Karpas-422 (cell line): ENCODE measurements at places on chromosomes 6 and 20.
A peak's percentile ranks its signal among the peaks of the same experiment; 100 is the strongest.

DNA sequence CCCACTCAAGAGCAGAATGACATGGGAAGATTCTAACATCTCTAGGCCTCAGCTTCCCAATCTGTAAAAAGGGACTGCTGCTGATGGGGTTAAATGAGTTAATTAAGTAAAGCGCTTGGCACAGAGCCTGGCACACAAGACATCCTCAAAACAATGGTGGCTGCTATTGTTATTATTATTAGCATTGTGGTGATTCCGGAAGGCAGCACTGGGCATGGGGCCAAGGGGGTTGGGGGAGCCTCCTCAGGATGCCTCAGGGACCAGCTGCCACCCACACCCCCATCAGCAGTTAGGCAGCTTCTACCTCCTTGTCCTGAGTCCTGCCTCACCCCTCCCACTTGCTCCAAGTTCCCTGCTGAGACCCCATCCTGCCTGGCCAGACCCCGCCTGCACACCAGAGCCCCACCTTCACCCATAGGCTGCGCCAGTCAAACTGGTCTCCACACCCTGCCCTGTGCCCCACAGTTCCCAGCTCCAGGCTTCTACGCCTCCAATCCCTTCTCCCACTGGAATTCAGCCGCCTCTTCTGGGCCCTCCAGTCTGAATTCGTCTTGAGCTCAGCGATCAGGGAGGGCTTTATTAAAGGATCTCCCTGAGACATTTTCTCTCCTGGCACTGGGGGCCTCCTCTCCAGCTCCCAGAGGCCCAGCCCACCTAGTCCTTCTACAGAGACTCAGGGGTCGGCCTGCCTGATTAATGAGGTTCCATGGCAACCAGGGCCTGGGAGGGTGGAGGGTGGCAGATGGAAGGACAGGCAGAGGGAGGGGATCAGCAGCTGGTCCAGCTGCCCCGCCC lies 1.5 kb downstream of the E2F1 start:
- DNase-seq, result peak; percentile 61

- DNase-seq, result peak; percentile 71
Measured at GRCh38 chr20:57391439-57392301, 474 bp downstream of the RBM38 start.

GRCh38 chr6:161261325-161261724 lies 12.5 kb downstream of the AGPAT4 start:
- no peak for DNase-seq

GRCh38 chr20:58553841-58554240 lies 38.6 kb upstream of the APCDD1L start:
- DNase-seq, result no peak

DNA sequence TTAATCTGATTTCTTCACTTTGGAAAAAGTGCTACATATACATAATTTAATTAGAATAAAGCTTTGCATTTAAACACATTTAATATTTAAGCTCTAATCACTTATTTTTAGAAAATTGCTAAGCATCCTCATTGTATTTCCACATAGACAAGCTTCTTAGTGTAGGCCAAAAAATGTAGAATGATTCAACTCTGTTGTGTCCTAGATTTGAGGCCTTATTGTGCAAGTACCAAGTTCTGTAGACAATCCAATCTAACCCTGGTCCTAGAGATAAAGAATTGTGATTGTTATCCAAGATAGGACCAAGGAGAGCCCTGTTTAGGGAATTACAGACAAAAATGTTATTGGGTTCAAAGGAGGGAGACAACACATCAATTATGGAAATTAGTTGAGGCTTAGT lies 27.6 kb downstream of the MRAP2 start:
- no peak for DNase-seq

DNA sequence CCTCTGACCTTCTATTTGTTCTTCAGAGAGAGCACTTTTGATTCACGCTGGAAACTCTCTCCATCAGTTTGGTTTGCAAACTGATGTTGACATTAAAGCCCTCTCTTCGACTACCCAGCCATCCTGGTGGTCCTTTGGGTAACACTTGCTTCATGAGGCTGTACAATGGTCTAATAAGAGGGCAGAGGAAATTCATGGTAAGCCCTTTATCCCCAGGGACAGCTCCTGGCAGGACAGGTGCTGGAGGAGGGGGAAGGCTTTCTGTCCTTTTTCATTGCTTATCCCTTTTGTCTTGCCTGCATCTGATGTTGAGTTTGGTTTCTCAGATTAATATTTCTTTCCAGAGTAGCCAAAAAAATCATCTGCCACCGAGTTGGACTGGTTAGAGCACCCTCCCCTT lies 52.1 kb upstream of the CD93 start:
- no peak for DNase-seq

- DNase-seq, result no peak
Measured at GRCh38 chr6:97160280-97160679, 122.7 kb downstream of the MMS22L start.

DNA sequence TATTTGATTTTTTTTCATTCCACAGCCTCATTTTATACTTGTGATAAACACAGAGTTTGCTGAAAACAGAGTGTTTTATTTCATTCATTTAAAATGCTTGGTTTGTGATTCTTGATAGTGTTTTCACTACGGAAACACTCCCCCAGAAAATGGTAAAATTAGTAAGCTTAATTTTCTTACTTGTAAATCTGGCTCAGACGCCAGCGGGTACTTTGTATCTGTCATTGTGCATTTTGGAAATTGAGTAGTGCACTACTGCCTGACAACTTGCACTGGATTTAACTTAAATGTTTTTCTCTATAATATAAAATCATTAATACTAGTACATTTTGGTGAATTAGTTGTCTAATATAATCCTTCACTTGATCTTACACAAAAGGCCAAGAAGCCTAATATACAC lies 37.0 kb upstream of the HINT3 start:
- DNase-seq, result no peak

DNA sequence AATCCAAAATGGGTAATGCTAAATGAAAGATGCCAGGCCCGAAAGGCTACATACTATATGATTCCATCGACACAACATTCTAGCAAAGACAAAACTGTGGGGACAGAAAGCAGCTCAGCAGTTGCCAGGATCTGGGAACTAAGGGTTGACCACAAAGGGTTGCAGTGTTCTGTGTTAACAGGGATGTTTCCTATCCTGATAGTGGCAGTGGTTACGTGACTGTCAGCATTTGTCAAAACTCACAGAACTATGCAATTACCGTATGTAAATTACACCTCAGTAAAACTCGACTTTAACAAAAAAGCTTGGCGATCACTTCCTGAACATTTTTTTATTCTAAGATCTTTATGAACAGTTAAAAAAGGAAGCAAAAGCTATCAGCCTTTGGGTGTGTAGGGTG lies 83.9 kb downstream of the BANF2 start:
- no peak for DNase-seq

- DNase-seq, result no peak
Measured at GRCh38 chr6:116411284-116411623, 40.5 kb downstream of the DSE start.

GRCh38 chr6:119313937-119314884 lies 35.4 kb downstream of the MAN1A1 start:
- peak; percentile 58 for DNase-seq

DNA sequence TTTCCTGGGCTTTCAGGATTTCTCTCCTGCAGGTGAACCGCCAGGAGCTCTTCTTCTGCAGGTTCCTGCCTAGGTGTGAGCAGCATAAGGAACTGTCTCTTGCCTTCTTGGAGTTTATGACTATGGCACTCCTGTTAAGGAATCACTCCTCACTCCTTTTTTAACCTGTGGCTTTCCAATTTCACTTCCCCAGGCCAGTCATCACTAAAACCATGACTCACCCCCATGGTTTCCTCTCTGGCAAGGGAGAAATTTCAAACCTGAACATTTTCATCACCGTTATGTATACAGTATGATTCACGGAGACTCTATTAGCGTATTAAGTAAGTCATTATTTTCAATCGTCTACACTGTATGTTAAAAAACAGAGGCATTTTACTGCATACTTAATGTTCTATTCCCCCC lies 78.2 kb upstream of the ARID1B start:
- peak; percentile 52 for DNase-seq

- no peak for DNase-seq
Measured at GRCh38 chr6:142805042-142805441, 139.9 kb downstream of the HIVEP2 start.

- DNase-seq, result no peak
Measured at GRCh38 chr6:137181891-137182653, 8.6 kb upstream of the IL22RA2 start.

DNA sequence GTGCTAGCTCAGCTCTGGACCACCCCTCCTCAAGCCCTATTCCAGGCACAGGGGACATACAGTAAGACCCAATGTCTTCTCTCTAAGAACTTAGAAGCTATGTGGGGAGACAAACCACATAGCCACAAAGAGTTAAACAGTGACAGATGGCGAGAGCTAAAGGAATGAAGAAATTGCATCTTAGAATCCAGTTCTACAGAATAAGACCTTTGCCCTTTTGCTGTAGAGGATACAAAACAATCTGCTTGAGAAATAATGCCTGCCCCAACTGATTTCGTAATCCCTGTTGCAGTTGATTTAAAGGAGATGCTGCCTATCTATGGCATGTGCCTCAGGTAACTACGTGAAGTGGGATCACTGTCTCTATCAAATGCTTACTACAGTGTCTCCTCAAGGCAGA lies 31.2 kb downstream of the TNFRSF21 start:
- DNase-seq, result no peak

- DNase-seq, result no peak
Measured at GRCh38 chr20:57888591-57888990, 178.8 kb upstream of the PMEPA1 start.

- no peak for DNase-seq
Measured at GRCh38 chr6:3328145-3328544, 69.4 kb downstream of the PSMG4 start.

DNA sequence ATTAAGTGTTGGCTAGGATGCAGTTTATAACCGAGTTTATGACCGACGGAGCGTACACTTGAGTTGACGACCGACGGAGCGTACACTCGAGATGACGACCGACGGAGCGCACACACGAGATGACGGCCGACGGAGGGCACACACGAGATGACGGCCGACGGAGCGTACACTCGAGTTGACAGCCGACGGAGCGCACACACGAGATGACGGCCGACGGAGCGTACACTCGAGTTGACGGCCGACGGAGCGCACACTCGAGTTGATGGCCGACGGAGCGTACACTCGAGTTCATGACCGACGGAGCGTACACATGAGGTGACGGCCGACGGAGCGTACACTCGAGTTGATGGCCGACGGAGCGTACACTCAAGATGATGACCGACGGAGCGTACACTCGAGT lies 119.8 kb downstream of the HUS1B start:
- no peak for DNase-seq

DNA sequence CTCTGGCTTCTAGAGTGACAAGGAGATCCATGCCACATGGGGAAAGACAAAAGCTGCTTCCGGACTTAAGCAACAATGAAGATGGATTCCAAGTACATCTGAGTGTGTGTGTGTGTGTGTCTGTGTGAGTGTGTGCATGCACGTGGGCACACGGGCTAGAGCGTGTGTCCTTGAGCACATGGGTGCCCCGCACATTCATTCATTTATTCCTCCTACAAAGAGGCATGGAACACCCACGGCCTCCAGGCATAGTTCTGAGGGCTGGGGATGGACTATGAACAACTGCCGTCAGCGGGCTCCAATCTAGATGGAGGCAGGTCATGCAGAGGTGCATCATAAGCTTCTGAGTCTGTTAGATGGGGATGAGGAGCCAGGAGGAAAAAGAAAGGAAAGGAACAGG lies 49.1 kb downstream of the GRM4 start:
- DNase-seq, result no peak

DNA sequence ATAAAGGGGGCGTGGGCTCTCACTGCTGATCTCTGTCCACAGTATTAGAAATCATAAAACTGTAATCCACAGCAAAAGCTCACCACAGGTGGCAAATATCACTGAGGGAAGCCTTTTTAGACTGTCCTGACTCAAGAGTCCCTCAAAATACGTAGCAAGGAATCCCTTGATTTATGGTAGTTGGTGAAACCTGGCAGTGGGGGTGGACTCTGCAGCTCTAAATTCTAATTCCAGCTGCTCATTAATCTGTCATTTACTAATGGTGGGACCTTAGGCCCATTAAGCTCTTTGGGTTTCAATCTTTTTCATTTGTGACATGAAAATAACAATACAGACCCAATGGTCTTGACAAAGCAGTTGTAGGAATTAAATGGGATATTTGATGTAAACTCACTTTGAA lies 32.3 kb downstream of the GMDS start:
- no peak for DNase-seq

- peak; percentile 65 for DNase-seq
Measured at GRCh38 chr20:19074828-19075516, 137.5 kb upstream of the SLC24A3 start.

DNA sequence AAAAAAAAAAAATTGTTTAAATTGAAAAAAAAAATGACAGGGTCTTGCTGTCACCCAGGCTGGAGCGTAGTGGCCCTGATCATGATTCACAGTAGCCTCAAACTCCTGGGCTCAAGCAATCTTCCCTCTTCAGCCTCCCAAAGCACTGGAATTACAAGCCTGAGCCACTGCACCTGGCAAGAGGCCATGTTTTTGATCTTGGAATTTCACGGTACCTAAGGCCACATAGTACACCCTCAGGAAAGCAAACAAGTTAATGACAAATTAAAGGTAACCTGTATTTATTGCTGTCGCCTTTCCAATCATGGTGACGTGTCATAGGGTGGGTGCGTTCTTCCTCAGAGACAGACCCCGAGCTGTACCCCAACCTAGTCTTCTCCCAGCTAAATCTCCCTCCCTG lies 79.2 kb downstream of the LINC00237 start:
- DNase-seq, result no peak

GRCh38 chr6:83556871-83557270 lies 44.5 kb downstream of the PRSS35 start:
- DNase-seq, result no peak

GRCh38 chr6:1222728-1223595 lies 88.9 kb upstream of the FOXQ1 start:
- DNase-seq, result peak; percentile 29

DNA sequence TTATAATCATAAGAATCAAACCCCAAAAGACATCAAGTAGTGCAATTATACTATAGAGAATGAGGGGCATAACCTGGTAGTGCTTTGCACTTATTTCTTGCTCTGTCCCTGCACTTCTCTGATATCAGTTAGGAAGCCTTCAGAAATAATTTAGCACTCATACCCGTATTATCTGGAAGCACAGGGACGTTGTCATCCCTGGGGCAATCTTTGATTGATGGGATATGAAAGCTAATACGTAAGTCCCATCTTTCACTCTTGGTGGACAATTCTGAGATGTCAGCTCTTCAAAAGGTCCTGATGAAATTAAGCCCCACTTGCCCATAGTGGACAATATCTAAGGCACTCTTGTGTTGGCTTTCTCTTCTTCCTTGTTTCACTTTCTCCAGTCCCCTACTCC lies 144.9 kb downstream of the HACE1 start:
- no peak for DNase-seq
